Right atrium auricular region (tissue), 2 donors: ENCODE measurements at places on chromosomes 2 and 18.

GRCh38 chr18:35190948-35191697, 49.7 kb upstream of the ZNF397 start:
- no peak for DNase-seq

GRCh38 chr2:67289271-67289670, 107.9 kb upstream of the ETAA1 start:
- no peak for DNase-seq

- DNase-seq, result no peak
Measured at GRCh38 chr2:52383541-52383940, 1351.6 kb upstream of the NRXN1 start.

DNA sequence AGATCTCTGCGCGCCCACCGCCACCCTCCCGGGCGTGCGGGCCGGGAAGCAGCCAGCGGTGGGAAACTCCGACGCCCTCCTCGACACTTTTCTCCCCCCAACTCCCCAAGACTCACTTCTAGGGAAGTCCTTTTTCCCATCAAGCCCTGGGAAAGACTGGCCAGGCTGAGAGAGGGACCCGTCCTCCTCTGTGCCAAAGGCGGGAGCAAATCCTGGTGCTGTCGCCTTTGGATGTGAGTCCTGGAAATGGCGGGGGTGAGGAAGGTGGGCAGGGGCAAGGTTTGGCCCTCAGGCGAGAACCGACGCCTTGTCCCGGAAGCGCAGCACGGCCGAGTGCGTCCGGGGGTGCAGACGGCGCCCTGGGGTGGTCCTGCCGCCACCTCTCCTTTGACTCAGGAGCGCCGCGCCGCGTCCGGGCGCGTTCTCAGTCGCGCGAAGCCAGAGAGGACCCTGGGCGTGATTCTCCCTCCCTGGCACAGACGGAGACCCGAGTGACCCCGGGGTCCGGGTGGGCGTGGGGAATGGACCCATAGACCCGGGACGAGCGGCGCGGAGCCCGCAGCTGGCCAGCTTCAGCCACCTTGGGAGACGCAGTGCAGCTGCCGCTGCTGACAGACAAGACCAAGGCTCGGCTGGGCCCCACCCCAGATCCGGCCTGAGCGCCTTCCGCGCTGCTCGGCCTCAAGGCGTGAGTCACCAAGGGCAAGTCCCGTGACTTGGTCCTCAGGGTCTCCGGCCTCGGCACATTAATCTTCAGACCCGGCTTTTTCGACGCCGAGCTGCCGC, 3.5 kb upstream of the LBX2 start:
- peak; percentile 96 for DNase-seq

DNA sequence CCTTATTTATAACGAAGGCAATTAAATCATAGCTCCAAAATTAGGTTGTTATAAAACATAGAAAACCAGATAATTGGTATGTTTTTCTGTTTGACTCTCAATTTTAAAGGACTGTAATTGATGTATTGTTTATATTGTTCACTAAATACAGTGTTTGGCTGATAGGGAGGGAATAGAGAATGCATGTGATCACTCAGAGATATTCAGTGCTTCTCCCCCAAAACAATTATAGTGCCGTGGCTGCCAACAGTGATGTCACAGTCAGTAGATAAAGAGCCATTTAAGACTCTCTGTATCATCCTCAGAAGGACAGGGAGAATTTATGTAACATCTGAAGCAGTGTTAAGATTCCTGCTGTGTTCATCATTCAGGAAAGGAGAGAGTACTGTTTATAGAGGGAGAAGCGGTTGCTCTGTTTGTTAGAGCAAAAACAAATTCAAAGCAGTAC, 69.6 kb downstream of the PHLPP1 start:
- no peak for DNase-seq

DNA sequence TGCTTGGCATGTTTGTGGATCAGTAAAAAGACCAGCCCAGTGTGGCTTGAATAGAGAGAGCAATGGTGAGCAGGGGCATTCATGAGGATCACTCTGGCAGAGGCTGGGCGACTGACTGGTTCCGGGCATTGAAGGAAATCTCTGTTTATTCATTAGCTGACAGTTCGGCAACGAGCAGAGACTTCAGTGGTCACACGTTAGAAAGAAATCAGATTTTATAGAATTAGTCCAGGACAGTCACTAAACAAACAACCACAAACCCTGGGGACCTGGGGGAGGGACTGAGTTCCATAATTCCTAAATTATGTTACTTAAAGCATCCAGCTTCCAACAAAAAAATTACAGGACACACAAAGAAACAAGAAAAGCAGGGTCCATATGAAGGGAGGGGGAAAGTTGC, 72.5 kb downstream of the NOL10 start:
- no peak for DNase-seq
